ENCODE measurements at places on chromosomes 6 and 20.

DNA sequence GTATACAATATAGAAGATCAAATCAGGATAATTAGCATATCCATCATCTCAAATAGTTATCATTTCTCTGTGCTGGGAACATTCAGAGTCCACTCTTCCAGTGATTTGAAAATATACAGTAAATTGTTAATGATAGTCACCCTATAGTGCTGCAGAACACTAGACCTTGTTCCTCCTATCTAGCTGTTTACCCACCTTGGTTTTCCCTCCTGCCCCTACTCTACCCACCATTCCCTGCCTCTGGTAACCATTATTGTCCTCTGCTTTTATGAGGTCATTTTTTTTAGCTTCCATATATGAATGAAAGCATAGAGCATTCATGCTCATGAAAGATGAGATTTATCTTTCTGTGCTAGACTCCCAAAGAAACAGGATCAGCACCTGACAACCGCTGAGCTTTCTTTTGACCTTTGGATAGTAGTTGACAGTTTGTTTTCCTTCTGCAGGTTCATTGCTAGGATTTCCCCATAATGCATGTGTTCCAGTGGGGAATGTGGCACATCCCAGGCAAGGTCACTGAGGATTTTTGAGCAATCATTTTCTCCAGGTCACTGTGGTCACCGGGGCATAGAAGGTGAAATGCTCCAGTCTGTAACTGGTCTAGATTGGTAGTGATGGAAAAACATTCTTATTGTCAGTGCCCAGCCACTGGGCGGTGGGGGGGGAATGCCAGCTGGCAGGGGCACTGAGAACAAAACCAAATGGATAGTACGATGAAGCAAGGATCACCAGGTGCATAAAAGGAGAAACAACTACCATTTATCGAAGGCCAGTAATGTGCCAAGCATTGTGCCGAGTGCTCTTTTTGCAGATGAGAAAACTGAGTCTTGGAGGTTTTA lies 33.6 kb upstream of the BCAS1 start:
- DNase-seq, result no peak

DNA sequence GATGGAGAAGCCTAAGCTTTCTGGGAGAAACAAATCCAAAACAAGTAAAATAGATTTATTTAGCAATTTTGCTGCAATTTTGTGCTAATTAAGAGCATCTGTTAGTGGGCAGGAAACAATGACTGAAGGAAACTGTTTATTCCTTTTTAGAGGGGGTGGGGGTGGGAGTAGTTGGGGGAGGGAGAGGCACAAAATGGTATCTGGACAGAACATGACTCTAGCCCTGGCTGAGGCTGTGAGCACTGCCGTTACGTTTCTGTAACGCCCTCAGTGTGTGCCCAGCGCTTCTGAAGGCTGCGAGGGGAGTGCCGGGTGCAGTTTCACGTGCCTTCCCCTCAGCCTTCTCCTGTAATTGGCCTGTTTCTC lies 28.8 kb downstream of the METTL24 start:
- no peak for DNase-seq

- no peak for DNase-seq
Measured at GRCh38 chr6:157158897-157159296, 164.4 kb downstream of the TMEM242 start.

DNA sequence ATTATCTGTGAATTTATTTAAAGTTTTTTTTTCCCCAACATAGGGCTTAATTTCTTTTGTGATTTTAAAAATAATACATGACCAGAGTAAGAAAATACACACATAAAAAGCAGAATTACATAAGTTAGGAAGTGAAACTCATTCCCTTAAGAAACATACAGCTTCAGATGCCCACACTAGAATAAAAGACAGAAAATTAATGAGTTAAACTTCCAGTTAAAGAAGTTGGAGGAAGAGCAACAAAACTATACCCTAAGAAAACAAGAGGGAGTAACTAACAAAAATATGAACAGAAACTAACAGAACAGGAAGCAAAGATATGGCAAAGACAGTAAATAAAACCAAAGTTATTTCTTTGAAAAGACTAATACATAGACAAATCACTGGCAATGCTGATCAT lies 107.6 kb upstream of the CEP85L start:
- no peak for DNase-seq

GRCh38 chr6:35213824-35214756 lies at the start of gene SCUBE3:
SCUBE3 (plus strand) TSS chr6:35213956; CDS start chr6:35214419, 463 bp downstream.
- DNase-seq, result no peak

Measured in GF-D8 (cell line).